A549 treated with ZK216348 at 1 μM for 4 hours (cell line): ENCODE measurements at places on chromosomes 16 and 17. TPM values are rescaled to one million over a fixed set of nuclear protein-coding genes. Genes with fewer than 3 reads are reported as not detected.

Gene PERCC1
- not detected in 5 replicates for total RNA-seq

Gene CX3CL1
- total RNA-seq = 0.07 to 0.19 TPM (median 0.12 TPM) in 4 of 5 replicates, not detected in the other

Gene TBX4
- 0.20 to 1.1 TPM (median 0.22 TPM) in 4 of 5 replicates, not detected in the other for total RNA-seq

Gene ANKRD40CL
- total RNA-seq = not detected in 5 replicates

Gene CES3
- total RNA-seq = 1.7 to 4.1 TPM (median 2.0 TPM) in 5 replicates

Gene C16orf96
- total RNA-seq = 0.04 to 0.06 TPM in 2 of 5 replicates, not detected in the others

Gene ENPP7
- total RNA-seq = not detected in 5 replicates

Gene DPEP3
- not detected in 5 replicates for total RNA-seq

Gene ZMYND15
- 0.41 to 0.65 TPM (median 0.52 TPM) in 5 replicates for total RNA-seq

Gene SDR42E1
- 1.2 to 1.7 TPM (median 1.4 TPM) in 5 replicates for total RNA-seq

Gene KRT9
- not detected in 5 replicates for total RNA-seq

Gene RHBDL1
- 0.34 to 1.8 TPM (median 1.4 TPM) in 5 replicates for total RNA-seq

Gene EPX
- total RNA-seq = not detected in 5 replicates

Gene CES4A
- total RNA-seq = 1.4 to 3.0 TPM (median 2.4 TPM) in 5 replicates

Gene APOH
- 3.9 to 5.8 TPM (median 4.8 TPM) in 5 replicates for total RNA-seq

Gene RNF222
- total RNA-seq = not detected in 5 replicates

Gene MMP28
- 2.7 to 8.4 TPM (median 7.1 TPM) in 5 replicates for total RNA-seq

Gene CNGB1
- 0.22 to 0.33 TPM (median 0.29 TPM) in 4 of 5 replicates, not detected in the other for total RNA-seq

Gene MYH8
- total RNA-seq = not detected in 5 replicates

Gene HS3ST3A1
- total RNA-seq = 0.36 TPM in 1 of 5 replicates, not detected in the others

Gene KRT40
- not detected in 5 replicates for total RNA-seq

Gene ALG1
- total RNA-seq = 28.2 to 37.7 TPM (median 37.2 TPM) in 5 replicates

Gene ZPBP2
- not detected in 5 replicates for total RNA-seq

Gene ARHGAP44
- total RNA-seq = 2.1 to 3.3 TPM (median 2.9 TPM) in 5 replicates

Gene TRPV3
- 0.15 to 0.92 TPM (median 0.33 TPM) in 5 replicates for total RNA-seq

Gene GRAP
- 0.22 to 1.2 TPM (median 0.34 TPM) in 5 replicates for total RNA-seq

Gene MT3
- total RNA-seq = 0.64 to 0.68 TPM in 2 of 5 replicates, not detected in the others

Gene CCT6B
- total RNA-seq = 0.91 to 1.5 TPM (median 1.3 TPM) in 5 replicates

Gene CACNG5
- not detected in 5 replicates for total RNA-seq

Gene GSE1
- total RNA-seq = 18.2 to 26.3 TPM (median 21.3 TPM) in 5 replicates

Gene PPY
- not detected in 5 replicates for total RNA-seq

Gene GNGT2
- total RNA-seq = 0.69 to 1.5 TPM (median 0.85 TPM) in 5 replicates

Gene CIBAR2
- total RNA-seq = not detected in 5 replicates
